ENCODE measurements at places on chromosomes 16 and 17.

DNA sequence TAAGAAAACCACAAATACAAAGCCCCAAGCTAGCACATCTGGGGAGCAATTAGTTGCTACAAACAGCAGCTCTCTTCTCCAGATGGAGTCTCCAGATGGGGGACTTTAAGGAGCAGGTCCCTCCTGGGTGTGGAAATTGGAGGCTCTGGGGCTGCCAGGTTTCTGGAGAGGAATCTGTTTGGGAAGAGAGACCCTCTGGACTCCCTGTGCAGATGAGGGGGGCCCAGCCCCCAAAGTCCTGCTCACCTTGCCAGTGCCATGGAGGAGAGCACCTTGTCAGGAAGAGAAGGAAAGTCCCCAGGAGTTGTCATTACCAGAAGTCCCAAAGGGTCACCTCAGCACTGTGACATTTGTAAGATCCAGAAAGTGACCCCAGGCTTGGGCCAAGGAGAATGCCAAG is 14.8 kb downstream of the TEKT5 start:
- DNase-seq, result no peak

GRCh38 chr16:9092282-9092977 is 986 bp downstream of the HAPSTR1 start:
- DNase-seq, result no peak

DNA sequence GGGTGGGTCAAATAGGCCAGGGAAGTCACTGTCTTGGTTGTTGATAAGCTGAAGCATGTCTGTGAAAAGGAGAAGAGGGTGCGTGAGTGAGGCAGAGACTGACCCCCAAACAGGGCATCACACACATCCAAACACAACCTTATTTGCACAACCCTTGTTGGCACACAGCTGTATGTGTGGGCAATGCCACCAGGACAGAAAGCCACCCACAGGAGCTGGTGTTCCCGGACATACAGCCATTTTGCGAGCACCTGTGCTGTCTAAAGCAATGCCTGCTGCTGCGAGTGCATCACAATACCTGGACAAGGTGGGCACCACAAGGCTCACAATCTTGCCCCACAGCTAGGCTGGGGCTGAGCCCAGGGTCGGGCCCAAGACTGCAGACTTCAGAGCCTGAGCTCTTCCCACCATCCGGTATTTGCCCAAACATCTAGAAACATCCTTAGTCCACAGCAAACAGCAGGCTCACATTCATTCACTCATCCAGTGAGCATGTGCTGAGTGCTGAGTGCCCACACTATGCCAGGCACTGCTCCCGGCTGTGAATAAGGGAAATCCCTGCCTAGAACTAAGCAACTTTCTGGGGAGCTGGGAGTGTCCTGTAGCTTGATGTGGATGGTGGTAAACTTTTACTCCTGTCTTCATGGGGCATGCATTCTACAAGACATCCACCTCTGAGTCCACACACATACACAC is 16.2 kb downstream of the SREBF1 start:
- DNase-seq, result no peak

DNA sequence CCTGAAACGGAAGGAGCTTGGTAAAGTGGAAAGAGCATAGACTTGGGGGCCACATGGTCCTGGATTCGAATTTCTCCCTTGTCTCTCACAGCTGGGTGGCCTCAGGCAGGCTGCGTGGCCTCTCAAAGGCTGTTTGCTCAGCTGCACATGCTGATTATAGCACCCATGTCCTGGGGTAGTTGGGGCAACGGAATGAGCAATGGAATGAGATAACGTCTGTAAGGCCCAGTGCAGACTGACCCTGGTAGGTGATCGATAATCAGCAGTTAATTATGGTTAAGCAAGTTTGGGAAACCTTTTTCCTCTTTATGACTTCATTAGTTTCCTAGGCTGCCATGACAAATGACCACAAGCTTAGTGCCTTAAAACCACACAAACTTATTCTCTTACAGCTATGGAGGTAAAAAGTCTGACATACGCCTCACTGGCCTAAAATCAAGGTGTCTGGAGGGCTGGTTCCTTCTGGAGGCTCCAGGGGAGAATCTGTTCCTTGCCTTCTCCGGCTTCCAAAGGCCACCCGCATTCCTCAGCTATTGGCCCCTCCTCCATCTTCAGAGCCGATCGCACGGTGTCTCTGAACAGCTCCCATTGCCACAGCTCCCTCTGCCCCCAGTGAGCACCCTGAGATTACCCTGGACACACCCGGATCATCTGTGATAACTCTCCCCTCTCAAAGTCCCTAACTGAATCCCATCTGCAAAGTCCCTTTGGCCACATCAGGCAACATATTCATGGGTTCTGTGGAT is 294.9 kb upstream of the FOXF1 start:
- no peak for DNase-seq

DNA sequence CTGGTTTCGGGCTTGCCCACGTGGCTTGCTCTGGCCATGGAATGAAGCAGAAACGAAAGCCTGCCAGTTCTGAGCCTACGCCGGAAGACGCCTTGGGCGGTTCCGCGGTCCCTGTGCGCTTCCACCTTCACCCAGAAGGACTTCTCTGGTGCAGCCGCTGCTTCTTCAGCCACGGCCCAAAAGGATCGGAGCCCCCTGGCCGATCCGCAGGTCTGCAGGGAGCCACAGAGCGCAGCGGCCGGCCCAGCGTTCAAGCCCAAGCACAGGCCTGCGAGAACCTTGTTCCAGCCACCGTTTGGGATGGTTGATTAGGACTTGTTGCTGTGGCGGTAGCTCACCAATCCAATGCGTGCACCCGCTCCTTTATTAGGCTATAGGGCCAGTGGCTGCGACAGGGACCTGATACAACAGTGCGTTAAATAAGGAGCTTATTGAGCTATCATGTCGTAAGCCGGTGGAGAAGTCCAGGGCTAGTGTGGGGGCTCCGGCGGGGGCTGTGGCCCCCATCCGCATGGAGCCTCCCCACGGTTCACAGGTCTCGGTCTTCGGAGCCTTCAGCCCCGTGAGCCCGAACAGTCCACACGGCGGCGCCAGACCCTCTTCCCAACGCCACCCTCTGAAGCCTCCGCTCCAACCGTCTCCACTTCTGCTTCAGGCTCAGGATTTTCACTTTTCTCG is 10.2 kb upstream of the MPP2 start:
- no peak for DNase-seq

GRCh38 chr17:73412914-73413313 is 101.1 kb upstream of the CDC42EP4 start:
- DNase-seq, result no peak

- DNase-seq, result no peak
Observed at GRCh38 chr17:18166894-18167293, 16.7 kb upstream of the ALKBH5 start.

DNA sequence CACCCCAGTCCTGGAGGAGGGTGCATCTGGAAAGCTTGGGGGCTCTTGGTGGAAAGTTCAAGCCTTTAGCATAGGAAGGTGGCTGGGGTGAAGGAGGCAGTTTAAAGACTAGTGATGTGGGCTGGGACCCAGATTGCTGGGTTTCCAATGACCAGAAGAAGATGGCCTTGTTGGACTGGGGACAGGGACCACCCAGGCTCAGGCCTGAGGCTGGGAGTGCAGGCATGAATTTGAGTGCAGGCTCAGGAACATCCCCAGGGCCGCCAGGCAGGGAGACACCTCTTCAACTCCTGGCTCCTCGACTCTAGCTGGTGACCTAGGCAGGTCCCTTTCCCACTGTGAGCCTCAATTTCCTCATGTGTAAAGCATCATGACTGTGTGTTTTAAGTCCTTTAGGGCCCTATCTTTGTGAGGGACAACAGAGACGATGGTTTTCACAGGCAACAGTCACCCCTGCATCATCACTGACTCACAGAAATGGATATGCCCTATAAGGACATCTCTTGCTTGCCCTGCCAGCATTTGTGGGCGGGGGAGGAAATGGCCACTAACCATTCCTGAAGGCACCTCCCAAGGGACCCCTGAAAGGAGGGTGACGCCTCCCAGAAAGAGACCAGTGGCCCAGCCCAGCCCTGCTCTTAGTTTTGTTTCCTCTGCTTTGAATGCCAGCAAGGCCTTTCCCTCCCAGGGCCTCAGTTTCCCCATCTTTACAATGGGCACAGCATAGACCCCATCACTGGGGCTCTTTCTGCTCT is 11.1 kb downstream of the NLRC5 start:
- no peak for DNase-seq

DNA sequence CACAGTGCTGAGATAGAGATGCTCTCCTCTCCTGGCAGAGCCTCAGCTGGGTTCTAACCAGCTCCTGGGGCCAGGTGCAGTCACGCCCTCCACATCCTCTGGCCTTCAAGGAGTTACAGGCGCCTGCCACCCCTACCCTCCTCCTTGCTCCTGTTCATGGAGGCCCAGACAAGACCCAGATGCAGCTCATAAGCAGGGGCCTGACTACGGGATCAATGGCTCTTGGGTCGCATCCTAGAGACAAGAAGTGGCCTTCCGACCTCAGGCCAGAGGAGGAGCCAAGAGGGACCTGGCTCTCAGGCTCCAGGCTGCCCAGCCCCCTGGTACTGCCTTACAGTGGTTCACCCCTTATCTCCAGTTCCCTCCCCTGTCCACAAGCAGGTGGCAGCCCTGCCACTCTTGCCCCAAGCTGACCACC is 23.0 kb downstream of the ARHGAP27 start:
- DNase-seq, result no peak

GRCh38 chr17:11446316-11446715 is 152.0 kb upstream of the DNAH9 start:
- DNase-seq, result no peak

DNA sequence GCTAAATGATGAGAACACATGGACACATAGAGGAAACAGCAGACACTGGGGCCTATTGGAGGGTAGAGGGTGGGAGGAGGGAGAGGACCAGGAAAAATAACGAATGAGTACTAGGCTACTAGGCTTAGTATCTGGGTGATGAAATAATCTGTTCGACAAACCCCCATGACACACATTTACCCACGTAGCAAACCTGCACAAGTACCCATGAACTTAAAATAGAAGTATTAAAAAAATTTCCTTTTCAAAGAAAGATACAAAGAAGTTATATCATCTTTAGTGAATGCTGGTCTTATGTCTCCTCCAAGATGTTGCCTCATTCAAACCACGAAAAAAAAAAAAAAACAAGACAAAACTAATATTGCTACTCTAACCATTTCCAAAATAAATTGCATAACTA is 31.7 kb downstream of the MBTD1 start:
- no peak for DNase-seq

GRCh38 chr16:55282441-55282840 is 41.6 kb upstream of the IRX6 start:
- DNase-seq, result no peak

GRCh38 chr16:84466692-84467091 is 37.8 kb downstream of the MEAK7 start:
- no peak for DNase-seq

- DNase-seq, result no peak
Observed at GRCh38 chr16:28100810-28101532, 37.5 kb upstream of the GSG1L start.

- DNase-seq, result no peak
Observed at GRCh38 chr17:74417178-74418045, 14.5 kb upstream of the GPRC5C start.

DNA sequence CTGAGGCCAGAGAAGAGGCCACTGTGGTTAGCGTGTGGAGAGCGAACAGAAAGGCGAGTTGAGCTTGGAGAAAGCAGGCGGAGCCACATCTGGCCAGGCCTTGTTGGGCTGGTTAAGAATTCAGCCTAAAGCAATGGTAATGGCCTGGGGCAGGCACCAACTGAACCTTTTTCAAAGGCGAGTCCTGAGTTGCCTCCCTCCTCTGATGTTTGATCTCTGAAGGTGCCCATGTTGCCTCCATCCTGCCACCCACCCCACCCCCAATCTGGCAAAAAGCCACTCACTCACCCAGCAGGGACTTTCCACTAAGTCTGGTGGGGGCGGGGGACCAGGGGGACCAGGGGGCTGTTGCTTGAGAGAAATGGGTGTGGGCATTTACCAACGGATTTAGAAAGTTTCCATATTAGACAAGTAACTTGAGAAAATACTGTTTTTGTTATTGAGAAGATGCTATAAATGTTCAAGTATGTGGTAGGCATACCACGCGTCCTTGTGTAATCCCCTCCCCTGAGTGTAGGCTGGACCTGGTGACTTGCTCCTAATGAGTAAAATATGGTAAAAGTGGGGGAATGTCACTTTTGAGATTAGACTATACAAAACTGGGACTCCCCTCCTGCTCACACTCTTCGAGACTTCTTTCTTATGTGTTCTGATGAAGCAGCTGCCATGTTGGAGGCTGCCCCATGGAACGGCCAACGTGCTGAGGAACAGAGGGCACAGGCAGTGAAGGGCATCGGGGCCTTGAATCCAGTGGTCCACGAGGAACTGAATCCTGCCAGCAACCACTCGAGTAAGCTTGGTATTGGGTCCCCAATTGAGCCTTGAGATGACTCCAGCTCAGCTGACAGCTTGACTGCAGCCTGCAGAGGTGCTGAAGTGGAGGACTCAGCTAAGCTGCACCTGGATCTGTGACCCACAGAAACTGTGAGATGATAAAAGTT is 29.9 kb upstream of the TNS4 start:
- DNase-seq, result no peak

GRCh38 chr17:57517273-57517631 is 227.8 kb downstream of the CCDC182 start:
- DNase-seq, result no peak

DNA sequence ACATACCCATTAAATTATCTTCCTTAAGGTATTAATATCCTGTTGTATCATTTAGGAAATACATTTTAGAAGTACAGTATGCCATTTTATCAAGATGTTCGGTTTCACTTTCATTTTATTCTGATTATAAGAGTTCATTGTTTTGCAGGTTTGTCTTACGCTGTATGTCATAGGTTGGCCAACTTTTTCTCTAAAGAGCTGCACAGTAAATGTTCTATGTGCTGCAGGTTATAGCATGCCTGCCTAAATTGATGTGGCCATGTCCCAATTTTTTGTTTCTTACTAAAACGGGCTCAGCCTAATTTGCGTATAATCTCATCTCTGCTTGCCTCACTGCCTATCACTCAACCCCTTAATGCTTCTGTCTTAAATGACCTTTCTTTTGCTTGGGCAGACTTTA is 126.4 kb downstream of the USP22 start:
- no peak for DNase-seq

DNA sequence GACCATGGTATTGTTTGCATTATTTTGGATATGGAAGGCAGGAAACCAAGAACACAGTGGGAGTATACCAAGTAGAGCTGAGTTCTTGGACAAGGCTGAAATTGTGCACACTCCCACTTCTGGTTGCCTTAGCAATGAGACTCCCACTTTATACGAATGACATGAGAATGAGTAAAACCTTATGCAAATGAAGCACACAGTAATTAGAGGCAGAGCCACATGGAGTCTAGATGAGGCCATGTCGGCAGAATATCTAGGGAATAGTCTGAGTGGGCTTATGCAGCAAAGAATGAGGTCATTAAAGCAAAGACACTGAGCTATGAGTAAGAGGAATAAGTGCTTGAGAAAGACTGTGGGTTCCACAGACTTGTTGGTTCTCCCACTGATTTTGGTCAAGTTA is 178.7 kb downstream of the GRIN2A start:
- DNase-seq, result no peak

GRCh38 chr16:24516900-24517669 is 22.3 kb upstream of the RBBP6 start:
- peak; percentile 52 for DNase-seq

- no peak for DNase-seq
Observed at GRCh38 chr16:82149536-82149935, 20.5 kb downstream of the MPHOSPH6 start.

- DNase-seq, result no peak
Observed at GRCh38 chr16:24345704-24346103, 89.6 kb downstream of the CACNG3 start.

- DNase-seq, result no peak
Observed at GRCh38 chr17:29368926-29369325, 21.2 kb upstream of the TAOK1 start.
